ENCODE measurements at places on chromosomes 12 and 14.

DNA sequence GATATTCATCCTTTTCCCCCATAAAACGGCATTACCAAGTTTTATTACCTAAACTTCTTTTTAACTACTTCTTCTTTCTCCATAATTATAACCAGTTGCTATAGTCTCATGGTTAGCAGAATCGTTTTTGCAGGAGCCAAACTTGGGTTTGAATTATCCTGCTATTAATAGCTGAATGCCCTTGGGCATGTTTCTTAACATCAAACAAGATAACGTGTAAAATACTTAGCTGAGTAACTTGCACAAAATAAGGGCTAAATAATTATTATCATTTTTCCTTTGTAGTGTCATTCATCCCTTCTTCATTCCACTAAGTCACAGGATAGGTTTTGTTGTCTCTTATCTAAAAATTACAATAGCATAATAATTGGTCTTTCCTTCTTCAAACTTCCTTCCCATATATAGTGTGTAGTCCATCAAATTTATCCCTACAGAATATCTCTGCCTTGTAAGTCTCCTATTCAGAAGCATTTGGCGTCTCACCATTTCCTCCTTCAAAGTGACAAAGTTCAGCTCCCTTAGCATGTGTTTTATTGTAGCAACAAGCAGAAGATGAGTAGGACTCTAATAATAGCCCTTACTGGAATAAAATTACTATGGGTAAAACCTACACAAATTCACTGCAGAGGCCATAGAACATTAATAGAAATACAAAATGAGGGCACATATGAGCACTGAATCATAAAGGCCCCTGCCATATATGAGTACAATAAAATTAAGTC is 63.8 kb downstream of the FAR2 start:
- DNase-seq = no peak

GRCh38 chr14:104431351-104431928 is 148.1 kb upstream of the C14orf180 start:
- DNase-seq = no peak

GRCh38 chr14:74737753-74738325 is 24.9 kb downstream of the FCF1 start:
- no peak for DNase-seq

DNA sequence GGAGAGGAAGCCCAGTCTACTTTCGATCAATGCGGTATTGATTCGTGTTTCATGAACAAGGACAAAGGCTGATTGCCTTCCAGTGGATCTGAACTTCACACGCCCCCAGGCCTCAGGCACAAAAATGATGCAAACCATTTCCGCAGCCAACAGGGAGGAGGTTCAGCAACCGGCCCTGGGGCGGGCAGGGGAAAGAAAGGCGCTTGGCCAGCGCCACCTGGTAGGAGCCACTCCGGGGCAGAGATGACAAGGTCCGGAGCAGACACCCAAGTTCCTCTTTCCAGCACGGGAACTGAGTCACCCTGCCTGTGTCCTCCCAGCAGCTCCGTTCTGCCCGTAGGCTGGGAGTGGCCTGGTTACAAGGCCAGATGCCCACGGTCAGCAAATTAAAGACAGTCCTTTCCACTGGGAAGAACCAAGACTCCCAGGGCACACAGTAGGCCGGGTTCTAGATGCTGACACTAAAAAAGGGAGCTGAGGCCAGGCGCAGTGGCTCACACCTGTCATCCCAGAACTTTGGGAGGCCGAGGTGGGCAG is 136.3 kb downstream of the SCARB1 start:
- no peak for DNase-seq

GRCh38 chr12:39824505-39825212 is 205.1 kb upstream of the ABCD2 start:
- DNase-seq = no peak

- no peak for DNase-seq
These were observed 874 bp upstream of the YARS2 start for GRCh38 chr12:32756476-32757066.

GRCh38 chr12:111401167-111401605 is 4.5 kb upstream of the SH2B3 start:
- DNase-seq = no peak

DNA sequence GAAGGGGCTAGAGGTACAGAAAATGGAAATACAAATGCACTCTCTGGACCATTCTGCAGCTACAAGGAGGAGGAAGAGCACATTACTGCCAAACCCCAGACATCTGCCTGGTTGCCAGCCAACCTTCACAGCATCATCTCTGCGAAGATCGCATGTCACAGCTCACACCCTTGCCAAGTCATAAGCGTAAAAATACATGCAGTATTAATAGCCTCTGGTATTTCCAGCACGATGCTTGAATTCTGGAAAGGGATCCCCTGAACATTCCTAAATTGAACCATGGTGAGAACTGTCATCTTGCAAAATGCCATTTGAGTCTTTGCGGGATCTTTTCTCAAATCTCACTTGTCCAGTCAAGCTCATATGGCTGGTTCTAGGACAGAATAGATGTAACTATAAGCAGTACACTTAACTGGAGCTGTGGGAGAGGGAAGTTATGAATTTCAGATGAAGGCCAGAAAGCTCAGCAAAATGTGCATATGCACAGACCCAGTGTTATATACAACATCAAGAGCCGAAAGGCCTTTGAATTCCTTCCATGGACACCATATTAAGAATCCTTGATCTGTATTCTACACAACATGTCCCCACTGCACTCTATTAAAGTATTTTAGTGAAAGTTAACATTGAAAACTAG is 211.6 kb downstream of the DUSP6 start:
- DNase-seq = no peak

DNA sequence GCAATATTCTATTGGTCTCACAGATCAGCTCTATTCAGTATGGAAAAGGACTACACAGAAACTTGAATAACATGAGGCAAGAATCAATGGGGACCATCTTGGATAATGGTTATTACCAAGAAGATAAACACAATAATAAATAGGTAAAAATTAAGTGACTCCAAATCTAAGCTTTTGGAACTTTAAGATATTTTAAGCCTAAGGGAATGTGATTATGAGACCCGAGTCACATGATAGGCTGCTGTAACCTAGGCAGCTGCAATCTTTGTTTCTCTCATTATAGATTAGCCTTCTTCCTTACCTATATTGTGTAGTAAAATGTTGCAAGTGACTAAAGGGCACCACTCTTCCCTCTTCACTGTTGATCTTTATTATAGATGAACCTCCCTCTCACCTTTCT is 121.9 kb downstream of the SYT10 start:
- no peak for DNase-seq

- DNase-seq = peak; percentile 54
These were observed 180.8 kb downstream of the EFCAB11 start for GRCh38 chr14:89773644-89774316.

DNA sequence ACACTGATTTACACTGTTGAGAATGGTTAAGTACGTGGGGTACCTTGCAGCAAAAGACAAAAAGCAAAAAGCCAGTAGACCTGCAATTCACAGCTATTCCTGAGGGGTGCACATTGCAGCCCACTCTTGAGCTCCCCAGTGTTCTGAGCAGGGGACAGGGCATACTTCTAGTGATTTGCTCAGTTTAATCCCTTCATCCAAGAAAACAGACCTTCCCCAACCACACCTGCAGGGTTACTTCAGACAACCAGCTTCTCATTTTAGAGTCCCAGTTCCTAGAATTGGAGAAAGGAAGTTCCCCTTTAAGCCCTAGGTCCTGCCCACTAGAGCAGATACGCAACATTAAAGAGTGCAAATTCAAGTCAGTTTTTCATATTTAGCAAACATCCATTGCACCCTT is 3.6 kb upstream of the WSB2 start:
- no peak for DNase-seq

- DNase-seq = peak; percentile 30
These were observed 2.4 kb downstream of the SINHCAF start for GRCh38 chr12:31323391-31324115.

- DNase-seq = no peak
These were observed 271.6 kb downstream of the FBXL14 start for GRCh38 chr12:1322821-1323220.
